ENCODE measurements at places on chromosomes 6 and 20.

DNA sequence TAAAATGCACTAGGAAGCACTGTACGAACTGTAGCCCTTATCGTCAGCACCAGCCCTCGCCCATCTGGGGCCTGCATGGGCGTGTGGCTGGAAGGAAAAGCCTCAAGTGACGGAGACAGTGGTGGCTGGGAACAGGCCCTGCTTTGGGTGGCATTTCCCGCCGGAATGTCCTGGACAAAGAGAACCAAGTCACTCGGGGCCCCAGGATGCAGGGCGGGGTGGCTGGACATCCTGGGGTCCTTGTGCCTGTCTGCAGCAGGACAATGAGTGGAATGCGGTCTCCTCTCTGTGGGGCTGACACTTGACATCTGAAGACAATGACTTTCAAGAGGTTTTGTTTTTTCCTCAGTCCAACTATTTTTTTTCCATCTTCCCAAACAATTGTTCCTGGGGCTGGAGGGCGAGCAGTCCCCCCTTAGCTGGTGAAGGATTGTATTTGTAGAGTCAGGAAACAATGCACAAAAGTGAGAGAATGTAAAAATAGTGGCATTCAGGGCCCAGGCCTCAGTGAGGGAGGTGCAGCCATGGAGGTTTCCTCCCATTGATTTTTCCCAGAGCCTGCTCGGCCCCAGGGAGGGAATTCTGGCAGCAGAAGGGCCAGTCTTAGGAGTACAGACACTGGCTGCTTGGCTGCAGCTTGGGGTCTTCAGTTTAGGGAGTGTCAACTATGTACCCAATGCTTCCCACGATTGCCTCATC is 64.4 kb downstream of the PREX1 start:
- DNase-seq = no peak

DNA sequence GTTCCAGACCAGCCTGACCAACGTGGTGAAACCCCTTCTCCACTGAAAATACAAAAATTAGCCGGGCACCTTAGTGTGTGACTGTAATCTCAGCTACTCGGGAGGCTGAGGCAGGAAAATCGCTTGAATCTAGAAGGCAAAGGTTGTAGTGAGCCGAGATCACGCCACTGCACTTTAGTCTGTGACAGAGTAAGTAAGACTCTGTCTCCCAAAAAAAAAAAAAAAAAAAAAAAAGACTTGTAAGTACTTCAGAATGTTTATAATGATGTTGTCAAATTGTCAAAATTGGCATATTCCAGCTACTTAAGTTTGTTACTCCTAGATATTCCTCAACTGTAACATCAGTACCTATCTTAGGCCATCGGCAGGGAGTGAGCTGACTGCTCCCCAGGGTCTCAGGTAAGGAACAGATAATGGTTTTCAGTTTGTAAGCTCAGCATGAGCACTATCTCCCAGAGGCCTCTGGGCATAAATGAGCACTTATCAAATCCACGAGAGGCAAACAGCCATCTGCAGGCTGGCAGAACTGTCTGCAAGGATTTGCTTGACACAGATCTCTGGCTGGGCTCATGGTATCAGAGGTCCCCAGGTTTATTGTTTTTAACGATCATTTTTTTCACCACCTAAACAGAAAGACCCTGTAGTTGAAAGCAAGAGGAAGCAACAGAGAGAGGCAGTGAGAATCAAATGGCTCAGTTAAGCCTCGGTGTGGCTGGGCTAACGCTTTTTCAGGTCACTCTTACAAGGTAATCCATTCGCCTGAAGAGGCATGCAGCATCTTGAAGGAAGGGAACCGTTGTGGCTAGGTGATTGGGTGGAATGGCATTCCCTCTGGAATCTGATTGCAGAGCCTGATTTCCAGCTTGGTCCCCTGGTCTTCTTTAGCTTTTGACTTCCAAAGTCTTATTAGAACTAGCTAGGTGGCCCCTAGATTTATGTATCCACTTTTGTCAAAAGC is 115.9 kb downstream of the LY86 start:
- no peak for DNase-seq

DNA sequence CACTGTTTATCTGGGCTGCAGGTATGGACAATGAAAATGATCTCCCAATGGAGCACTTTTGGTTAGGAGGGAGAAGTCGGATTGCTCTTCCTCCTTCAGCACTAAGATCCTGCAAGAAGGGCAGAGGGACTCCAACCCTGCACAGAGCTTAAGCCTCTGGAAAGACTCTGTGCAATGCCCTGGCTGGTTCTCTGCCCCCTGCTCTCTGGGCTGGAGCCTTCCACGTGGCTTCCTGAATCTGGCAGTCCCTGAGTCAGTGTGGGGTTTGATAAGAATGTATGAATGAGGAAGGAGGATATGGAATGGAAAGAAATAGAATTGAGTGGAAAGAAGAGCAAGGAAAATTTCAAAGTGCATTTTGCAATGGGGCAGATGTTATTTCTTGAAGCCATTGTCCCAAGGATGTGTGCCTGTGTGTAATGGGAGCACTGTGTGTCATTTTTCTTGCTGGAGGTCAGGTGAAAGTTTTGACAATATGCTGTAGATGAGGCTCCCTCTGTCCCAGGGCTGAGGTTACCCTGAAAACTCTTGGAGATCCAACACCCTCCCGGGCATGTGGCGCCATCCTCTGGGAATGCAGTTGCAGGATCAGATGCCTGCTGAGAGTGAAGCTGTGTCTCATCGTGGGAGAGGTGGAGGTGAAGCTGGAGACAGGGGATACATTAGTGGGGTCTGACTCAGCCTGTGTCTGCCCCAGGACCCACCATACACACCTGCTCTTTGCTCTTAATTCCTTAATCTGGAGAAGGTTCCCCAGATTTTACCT is 16.3 kb upstream of the CST9L start:
- DNase-seq = no peak

GRCh38 chr6:169803816-169804340 is 52.5 kb downstream of the ERMARD start:
- DNase-seq = no peak

DNA sequence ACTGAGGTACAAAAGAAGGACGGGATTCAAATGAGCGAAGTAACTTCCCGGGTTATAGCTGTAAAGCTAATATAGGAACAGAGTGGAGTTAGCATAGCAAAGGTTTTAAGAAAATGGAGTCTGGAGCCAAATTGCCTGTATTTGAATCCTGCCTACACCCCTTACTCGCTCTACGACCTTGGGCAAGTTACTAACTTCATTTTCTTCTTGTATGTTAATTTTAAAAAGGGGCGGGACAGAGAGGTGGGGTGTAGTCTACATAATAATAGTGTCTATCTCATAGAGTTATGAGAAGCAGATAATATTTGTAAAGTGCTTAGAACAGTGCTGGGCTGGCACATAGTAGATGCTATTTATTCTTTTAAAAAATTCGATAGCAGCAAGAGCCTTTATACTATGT is 705 bp downstream of the ZSCAN23 start:
- no peak for DNase-seq

GRCh38 chr6:159862103-159862502 is 28.7 kb upstream of the MAS1 start:
- no peak for DNase-seq

- no peak for DNase-seq
Observed at GRCh38 chr6:106764353-106764980, 135.1 kb downstream of the QRSL1 start.

DNA sequence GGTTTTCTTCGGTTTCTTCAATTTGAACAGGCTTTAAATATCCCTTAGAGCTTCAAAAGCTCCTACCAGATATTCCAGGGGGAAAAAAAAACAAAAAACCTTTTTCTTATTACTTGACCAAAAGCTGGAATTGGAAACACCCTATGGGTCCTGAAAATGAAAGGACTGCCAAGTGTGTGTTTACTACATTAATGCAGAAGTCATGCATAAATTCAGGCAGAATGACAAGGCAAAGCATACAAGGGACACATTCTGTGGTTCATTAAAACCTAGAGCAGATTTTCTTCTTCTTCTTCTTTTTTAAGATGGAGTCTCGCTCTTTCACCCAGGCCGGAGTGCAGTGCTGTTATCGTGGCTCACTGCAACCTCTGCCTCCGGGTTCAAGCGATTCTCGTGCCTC is 119.1 kb downstream of the GMDS start:
- no peak for DNase-seq
